AG20443 (cell line): ENCODE measurements at places on chromosomes 1 and 21.
A peak's percentile ranks its signal among the peaks of the same experiment; 100 is the strongest.

GRCh38 chr1:3905953-3906671 lies 6.0 kb upstream of the C1orf174 start:
- DNase-seq, result no peak

DNA sequence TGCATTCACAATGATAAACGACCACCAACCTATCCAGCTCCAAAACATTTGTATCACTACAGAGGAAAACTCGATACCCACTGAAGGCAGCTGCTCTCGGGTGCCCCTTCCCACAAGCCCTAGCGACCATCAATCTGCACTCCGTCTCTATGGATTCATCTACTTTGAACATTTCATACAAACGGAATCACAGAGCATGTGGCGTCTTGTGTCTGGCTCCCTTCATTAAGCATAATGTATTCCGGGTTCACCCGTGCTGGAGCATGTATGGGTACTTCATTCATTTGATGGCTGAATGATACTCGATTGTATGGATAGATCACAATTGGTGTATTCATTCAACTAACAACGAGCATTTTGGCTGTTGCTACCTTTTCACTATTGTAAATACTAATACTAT lies 340.2 kb downstream of the SMYD3 start:
- no peak for DNase-seq

DNA sequence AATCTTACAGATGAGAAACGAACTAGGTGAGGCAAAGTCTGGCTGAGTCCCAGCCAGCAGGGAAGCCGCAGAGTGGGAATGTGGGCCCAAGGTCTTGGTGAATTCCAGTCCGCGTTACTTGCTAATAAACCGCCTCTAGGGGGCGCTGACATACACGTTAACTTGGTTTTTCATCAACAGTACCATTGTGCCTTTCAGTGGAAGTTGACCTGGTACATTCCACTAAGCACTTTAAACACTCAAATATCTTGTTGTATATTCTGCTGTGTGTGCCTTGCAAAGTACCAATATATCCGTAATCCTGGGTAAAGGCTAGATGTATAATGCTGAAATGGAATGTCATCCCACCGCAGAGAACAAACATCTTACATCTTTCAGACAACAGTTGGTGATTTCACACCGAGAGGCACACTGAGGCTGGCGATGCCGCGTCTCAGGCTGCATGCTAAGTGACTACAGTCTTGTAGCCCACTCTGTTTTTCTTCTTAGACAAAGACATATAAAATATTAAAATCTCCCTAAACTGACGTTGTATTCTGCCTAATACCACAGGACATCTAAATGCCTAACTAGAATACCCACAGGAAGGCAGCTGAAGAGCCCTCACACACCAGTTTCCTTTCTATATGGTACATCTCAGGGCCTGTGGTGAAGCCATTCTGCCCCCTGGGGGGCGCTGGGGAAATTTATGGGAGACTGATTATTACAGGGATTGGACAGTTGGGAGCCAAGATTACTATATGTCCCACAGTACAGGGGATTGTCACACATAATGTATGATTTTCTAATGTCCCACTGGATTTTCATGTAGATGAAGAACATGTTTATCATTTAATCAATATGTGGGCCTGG lies 49.2 kb upstream of the C1orf198 start:
- peak; percentile 77 for DNase-seq

- DNase-seq, result no peak
Observed at GRCh38 chr1:225435487-225435886, 7.6 kb upstream of the LBR start.

DNA sequence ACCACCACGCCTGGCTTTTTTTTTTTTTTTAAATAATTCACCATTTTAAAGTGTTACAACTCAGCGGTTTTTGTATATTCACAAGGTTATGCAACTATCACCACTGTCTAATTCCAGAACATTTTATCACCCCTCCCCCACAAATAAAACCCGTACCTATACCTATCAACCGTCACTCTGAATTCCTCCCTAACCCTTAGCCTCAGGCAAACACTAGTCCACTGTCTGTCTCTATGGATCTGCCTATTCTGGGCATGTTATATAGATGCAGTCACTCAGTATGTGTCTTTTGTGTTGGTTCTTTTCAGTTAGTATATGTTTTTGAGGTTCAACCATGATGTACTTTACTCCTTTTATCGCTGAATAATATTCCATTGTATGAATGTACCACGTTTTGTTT lies 19.3 kb upstream of the GRHL3 start:
- no peak for DNase-seq

GRCh38 chr1:186420923-186421322 lies 40.0 kb downstream of the PDC start:
- peak; percentile 23 for DNase-seq
